Activated CD4-positive, alpha-beta T cell treated with anti-CD3 and anti-CD28 coated beads for 36 hours (primary cell): ENCODE measurements at places on chromosomes 2 and 18. TPM values are rescaled to one million over a fixed set of nuclear protein-coding genes. Genes with fewer than 3 reads are reported as not detected.

GPR45 gene
- total RNA-seq, result not detected

DNA sequence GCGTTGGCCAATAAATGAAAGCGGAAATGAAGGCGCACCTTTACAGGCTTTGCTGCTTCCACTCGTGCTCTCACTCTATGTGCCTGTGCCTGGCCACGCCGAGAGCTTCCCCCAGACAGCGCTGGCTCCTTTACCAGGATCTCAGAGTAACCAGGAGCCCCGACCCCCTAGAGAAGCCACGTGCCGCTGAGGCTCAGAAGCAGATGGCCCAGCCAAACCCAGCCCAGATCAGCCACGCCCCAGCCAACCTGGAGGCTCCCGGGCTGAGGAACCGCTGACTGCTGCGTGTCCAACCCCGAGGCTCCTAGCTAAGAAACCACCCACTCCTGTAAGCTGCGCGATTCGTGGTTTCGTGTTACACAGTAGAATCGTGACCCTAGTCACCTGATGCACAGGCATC lies 199.3 kb downstream of the NCK2 start:
- DNase-seq, result no peak
- H3K27me3 ChIP-seq, result no peaks in the 10 kb centered on the region
- H3K27ac ChIP-seq, result no peak overlapping the region
- H3K36me3 ChIP-seq, result peaks cover 3% of the 10 kb centered on the region
- no peaks in the 10 kb centered on the region for H3K4me1 ChIP-seq
- H3K4me3 ChIP-seq, result no peak overlapping the region

DNA sequence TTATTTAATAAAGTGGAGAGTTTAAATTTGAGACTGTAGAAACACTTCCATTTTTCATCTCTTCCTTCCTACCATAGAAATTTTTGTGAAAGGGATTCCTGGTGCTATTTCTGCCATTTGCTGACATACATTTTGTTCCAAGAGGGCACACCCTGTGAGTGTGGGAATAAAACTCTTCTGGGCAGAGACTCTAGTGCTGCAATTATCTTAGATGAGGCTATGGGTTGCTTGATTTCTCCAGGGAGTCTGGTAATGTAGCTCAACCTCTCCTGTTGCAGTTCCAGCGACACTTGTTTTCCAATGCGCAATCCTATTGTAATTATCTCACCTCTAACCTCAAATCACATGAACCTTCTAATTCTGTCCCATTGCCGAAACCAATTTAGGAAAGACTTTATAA lies 60.1 kb upstream of the ZSWIM2 start:
- H3K27ac ChIP-seq, result no peak overlapping the region
- no peak overlapping the region for H3K4me3 ChIP-seq
- no peak for DNase-seq
- peaks cover 2% of the 10 kb centered on the region for H3K27me3 ChIP-seq

- no peak for DNase-seq
- H3K36me3 ChIP-seq, result no peaks in the 10 kb centered on the region
- H3K4me1 ChIP-seq, result no peaks in the 10 kb centered on the region
- H3K27ac ChIP-seq, result no peak overlapping the region
- no peak overlapping the region for H3K4me3 ChIP-seq
- no peaks in the 10 kb centered on the region for H3K27me3 ChIP-seq
These were observed 132.8 kb upstream of the DOK6 start for GRCh38 chr18:69267895-69268294.

DNA sequence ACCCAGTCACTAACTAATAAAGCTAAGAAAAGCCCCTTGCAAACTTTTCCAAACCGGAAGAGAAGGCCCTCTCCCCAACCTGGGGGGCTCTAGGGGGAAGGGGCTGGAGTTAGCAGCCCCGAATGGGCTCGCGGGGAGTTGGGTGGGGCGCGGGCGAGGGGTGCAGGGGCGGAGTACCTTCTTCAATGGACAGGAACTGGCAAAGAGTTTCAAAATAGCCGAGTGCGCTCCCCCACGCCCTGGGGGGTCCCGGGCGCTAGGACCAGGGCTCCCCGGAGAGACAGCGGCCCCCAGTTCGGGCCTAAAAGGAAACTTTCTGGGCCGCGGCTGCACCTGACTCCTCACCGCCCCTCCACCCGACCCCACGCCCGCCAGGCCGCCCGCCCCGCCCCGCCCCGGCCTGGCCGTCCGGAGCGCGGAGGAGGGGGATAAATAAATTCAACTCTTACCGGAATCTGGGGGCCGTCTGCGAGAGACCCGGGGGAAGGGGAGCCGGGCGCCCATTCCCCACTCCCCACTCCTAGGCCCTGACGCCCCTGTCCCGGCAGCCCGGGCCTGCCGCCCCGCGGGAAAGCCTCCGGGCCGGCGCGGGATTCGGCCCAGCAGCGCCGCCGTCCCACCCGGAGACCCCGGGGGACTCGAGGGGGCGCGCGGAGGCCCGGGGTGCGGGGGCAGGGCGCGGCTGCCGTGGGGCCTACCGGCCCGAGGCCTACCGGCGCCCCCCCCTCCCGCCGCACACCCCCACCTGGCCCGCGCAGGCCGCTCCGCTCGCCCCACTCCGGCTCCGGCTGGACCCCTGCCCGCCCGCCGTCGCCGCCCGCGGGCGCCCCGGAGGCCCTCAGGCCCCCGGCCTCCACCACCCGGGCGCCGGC lies 868 bp downstream of the INO80D start:
- peaks cover 6% of the 10 kb centered on the region for H3K36me3 ChIP-seq
- peak overlapping the region; percentile 95 for H3K27ac ChIP-seq
- peak; percentile 61 for DNase-seq
- H3K4me1 ChIP-seq, result peaks cover 30% of the 10 kb centered on the region

ERMN gene
- 1.0 TPM for total RNA-seq

DNA sequence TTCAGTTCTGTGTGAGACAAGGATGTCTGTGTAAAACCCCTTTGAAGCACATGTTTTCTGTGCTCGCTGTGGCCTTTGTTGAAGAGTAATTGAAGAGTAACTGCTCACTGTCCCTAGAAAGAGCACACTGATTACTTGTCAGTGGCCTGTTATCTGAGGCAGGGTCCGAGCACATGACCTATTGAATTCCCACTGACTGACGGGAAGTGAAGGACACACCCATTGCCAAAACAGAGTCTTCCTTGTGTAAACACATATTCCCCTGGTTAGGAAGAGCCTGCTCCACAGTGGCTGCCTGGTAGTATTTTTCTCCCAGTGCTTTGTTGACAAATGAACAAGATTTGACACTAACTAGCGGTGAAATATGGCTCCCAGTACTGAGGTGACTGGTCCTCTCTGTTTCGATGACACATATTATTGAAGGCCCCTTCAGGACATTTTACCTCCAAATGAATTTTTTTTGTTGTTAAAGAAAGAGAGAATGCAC lies 148.5 kb upstream of the GYPC start:
- no peak overlapping the region for H3K4me3 ChIP-seq
- no peaks in the 10 kb centered on the region for H3K36me3 ChIP-seq
- no peak for DNase-seq
- no peak overlapping the region for H3K27ac ChIP-seq
- H3K4me1 ChIP-seq, result no peaks in the 10 kb centered on the region

ASXL3 gene
- total RNA-seq, result not detected

GRCh38 chr2:102449370-102449974 lies 23.6 kb upstream of the SLC9A4 start:
- no peaks in the 10 kb centered on the region for H3K36me3 ChIP-seq
- no peak overlapping the region for H3K27ac ChIP-seq
- H3K27me3 ChIP-seq, result no peaks in the 10 kb centered on the region
- H3K4me3 ChIP-seq, result no peak overlapping the region
- peak; percentile 85 for DNase-seq

KYNU gene
- not detected for total RNA-seq

GRCh38 chr2:150046211-150046610 lies 441.3 kb downstream of the RND3 start:
- no peak for DNase-seq
- no peak overlapping the region for H3K27ac ChIP-seq
- no peaks in the 10 kb centered on the region for H3K27me3 ChIP-seq
- no peak overlapping the region for H3K4me3 ChIP-seq

DNA sequence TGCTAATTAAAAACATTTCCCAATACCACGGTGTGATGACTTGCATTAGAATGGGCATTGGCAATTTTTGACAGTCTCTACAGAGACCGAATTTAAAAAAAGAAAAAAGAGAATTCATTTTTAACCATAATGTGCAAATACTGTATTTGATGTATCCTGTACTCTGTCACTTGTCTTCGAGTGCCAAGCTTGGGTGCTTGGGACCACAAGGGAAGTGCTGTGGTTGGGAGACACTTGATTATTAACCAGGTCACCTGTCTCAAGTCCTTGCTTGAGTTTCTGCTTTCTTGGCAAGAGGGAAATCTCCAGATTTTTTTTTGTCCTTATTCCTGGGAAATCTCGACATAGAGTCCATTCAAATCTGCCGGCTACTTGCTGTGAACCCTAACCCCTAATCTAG lies 209.0 kb downstream of the MC4R start:
- H3K27ac ChIP-seq, result no peak overlapping the region
- H3K36me3 ChIP-seq, result no peaks in the 10 kb centered on the region
- H3K4me3 ChIP-seq, result no peak overlapping the region
- no peaks in the 10 kb centered on the region for H3K27me3 ChIP-seq
- no peak for DNase-seq
- H3K4me1 ChIP-seq, result no peaks in the 10 kb centered on the region

GRCh38 chr2:67579216-67579615 lies 182.1 kb downstream of the ETAA1 start:
- H3K27ac ChIP-seq, result no peak overlapping the region
- no peaks in the 10 kb centered on the region for H3K36me3 ChIP-seq
- H3K4me1 ChIP-seq, result no peaks in the 10 kb centered on the region
- no peak for DNase-seq
- H3K27me3 ChIP-seq, result peaks cover 3% of the 10 kb centered on the region

DNA sequence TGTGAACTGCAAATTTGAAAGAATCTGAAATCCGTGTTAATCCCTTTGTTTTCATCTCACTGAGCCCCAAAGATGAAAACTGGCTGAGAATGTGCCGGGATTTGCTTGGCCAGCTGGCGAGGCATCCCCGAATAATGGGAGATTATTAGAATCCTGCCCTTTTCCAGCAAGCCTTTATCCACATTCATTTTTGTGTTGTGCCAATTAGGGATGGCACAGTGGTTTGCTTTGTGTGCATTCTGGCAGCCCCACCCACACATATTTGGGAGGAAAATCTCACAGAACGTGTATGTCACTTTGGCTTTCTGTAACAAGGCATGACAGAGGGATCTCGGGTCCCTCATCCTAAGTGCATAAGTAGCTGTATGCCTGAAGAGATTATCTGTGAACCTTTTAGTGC lies 405.8 kb upstream of the FAM98A start:
- H3K27me3 ChIP-seq, result no peaks in the 10 kb centered on the region
- H3K27ac ChIP-seq, result no peak overlapping the region
- H3K36me3 ChIP-seq, result no peaks in the 10 kb centered on the region

DNA sequence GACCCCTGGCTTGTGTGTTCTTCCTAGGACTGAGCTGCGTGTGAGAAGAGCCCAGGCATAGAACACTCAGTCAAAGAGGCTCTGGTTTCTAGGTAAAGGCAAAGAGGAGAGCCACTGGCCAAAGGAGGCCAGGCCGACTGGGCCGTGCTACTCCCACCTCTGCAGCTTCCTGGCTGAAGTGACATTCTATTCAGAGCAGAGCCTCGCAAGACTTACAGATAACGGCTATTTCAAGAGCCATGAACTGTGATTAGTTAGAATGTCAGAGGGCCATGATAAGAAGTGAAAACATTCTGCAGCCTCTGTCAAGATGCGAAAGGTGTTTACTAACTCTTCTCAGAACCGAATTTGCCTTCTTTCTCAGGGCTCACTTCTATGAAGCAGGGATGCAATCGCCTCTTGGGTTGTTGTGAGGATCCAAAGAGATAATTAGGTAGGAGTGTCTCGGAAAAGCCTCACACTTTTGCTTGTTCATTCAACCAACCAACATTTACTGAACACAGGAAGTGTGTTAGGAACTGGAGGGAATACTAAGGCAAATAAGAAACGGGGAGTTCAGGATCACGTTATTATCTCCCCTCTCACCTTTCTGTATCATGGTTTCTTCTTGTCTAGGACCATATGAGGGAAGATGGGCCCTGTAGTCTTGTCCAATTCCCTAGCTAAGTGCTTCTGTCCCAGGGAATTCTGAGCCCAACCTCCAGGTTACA lies 3.4 kb upstream of the DNAJC5G start:
- no peak overlapping the region for H3K27ac ChIP-seq
- H3K36me3 ChIP-seq, result no peaks in the 10 kb centered on the region
- H3K27me3 ChIP-seq, result peaks cover 5% of the 10 kb centered on the region
- H3K4me3 ChIP-seq, result no peak overlapping the region
- DNase-seq, result no peak
- no peaks in the 10 kb centered on the region for H3K4me1 ChIP-seq

- H3K27me3 ChIP-seq, result peaks cover 1% of the 10 kb centered on the region
- H3K4me3 ChIP-seq, result no peak overlapping the region
- DNase-seq, result no peak
- H3K27ac ChIP-seq, result no peak overlapping the region
- H3K4me1 ChIP-seq, result no peaks in the 10 kb centered on the region
These were observed 167.0 kb downstream of the ASB1 start for GRCh38 chr2:238593678-238594077.

MC4R gene
- not detected for total RNA-seq

- peak overlapping the region; percentile 55 for H3K4me3 ChIP-seq
- peaks cover 65% of the 10 kb centered on the region for H3K4me1 ChIP-seq
These were observed 173.1 kb upstream of the STON1 start for GRCh38 chr2:48356701-48357325.

DNA sequence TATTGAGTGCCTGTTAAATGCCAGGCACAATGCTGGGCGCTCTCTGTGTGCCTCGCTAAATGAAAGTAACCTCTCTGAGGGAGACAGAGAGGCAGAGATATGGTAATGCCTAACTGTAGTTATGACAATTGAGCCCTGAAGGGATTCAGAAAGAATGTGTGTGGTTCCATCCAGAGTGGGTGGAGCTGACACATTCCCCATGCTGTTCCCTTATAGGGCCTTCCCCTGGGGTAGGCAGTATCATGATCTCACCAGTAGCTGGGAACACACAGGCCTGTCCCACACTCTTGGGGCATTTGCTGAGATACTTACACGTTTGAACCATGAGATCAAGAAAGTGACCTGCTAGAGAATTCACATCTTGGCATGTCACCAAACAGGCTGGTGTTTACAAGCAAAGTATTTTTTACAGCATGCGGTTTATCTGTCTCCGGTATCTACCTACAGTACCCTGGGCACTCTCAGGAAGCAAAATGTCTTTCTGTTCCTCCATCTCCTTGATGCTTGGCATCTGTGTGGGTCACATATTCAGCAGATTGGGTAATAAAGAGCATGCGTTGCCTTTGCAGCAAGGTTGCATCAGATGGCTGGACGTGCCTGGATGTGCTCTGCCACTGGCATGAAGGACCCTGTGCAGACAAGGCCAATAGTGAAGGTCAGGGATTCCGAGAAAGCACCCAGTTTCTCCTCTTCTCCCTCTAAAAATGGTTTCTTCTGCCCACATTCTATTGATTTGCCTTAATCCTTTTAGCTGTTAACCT lies 9.4 kb downstream of the CTIF start:
- no peak overlapping the region for H3K4me3 ChIP-seq
- no peak overlapping the region for H3K27ac ChIP-seq
- DNase-seq, result no peak
- no peaks in the 10 kb centered on the region for H3K36me3 ChIP-seq

BOLL gene
- total RNA-seq, result not detected

- no peak for DNase-seq
- no peak overlapping the region for H3K27ac ChIP-seq
- H3K27me3 ChIP-seq, result no peaks in the 10 kb centered on the region
- no peaks in the 10 kb centered on the region for H3K36me3 ChIP-seq
- no peaks in the 10 kb centered on the region for H3K4me1 ChIP-seq
These were observed 145.4 kb upstream of the ZNF804A start for GRCh38 chr2:184452907-184453306.

- H3K4me1 ChIP-seq, result peaks cover 16% of the 10 kb centered on the region
- peaks cover 1% of the 10 kb centered on the region for H3K36me3 ChIP-seq
- no peak overlapping the region for H3K27ac ChIP-seq
- no peak overlapping the region for H3K4me3 ChIP-seq
- no peak for DNase-seq
- H3K27me3 ChIP-seq, result peaks cover 13% of the 10 kb centered on the region
These were observed 13.5 kb downstream of the PLB1 start for GRCh38 chr2:28509361-28509760.

G6PC2 gene
- not detected for total RNA-seq
